ENCODE measurements at places on chromosomes 7 and 10. TPM values are rescaled to one million over a fixed set of nuclear protein-coding genes. Genes with fewer than 3 reads are reported as not detected.
A peak's percentile ranks its signal among the peaks of the same experiment; 100 is the strongest.

Gene PNLIP
- total RNA-seq, result not detected

Gene CTAGE6
- total RNA-seq, result 1.2 TPM

Gene AUTS2
- total RNA-seq, result 3.8 TPM

Gene MMP21
- 0.18 TPM for total RNA-seq

Gene LBX1
- not detected for total RNA-seq

- no peak for DNase-seq
- H3K36me3 ChIP-seq, result no peaks in the 10 kb centered on the region
- H3K4me1 ChIP-seq, result no peaks in the 10 kb centered on the region
- H3K27me3 ChIP-seq, result peaks cover 4% of the 10 kb centered on the region
Measured at GRCh38 chr10:2438248-2438939, 629.0 kb upstream of the PFKP start.

GRCh38 chr10:78975926-78976325 lies 92.8 kb upstream of the ZMIZ1 start:
- no peak overlapping the region for H3K4me3 ChIP-seq
- no peaks in the 10 kb centered on the region for H3K27me3 ChIP-seq
- peaks cover 21% of the 10 kb centered on the region for H3K4me1 ChIP-seq
- H3K27ac ChIP-seq, result no peak overlapping the region
- no peaks in the 10 kb centered on the region for H3K36me3 ChIP-seq

DNA sequence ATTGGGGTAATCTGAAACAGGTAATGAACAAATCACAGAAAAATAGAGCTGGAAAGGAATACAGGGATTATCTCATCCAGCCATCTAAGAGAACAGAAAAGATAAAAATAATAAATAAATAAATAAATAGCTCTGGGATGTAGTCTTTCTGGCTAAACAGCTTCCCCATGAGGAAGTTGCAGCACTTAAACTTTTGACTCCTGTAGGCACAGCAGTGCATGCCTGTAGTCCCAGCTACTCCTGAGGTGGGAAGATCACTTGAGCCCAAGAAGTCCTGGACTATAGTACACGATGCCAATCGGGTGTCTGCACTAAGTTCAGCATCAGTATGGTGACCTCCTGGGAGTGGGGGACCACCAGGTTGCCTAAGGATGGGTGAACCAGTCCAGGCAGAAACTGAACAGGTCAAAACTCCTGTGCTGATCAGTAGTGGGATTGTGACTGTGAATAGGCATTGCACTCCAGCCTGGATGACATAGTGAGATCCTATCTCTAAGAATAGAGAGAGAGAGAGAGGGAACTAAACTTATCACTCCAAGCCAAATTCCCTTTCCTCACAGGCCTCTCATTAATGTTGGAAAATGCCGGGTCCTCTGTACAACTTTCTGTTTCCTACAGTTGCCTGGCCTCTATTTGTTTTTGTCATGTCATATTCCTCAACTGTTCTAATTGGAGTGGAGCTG lies 61.7 kb upstream of the CDK13 start:
- H3K36me3 ChIP-seq, result no peaks in the 10 kb centered on the region
- H3K27me3 ChIP-seq, result peaks cover 2% of the 10 kb centered on the region
- no peak overlapping the region for H3K27ac ChIP-seq

- H3K4me1 ChIP-seq, result peaks cover 2% of the 10 kb centered on the region
- DNase-seq, result no peak
- no peak overlapping the region for H3K4me3 ChIP-seq
- peaks cover 4% of the 10 kb centered on the region for H3K36me3 ChIP-seq
- H3K27me3 ChIP-seq, result no peaks in the 10 kb centered on the region
Measured at GRCh38 chr10:12704488-12704887, 297.0 kb downstream of the CCDC3 start.

DNA sequence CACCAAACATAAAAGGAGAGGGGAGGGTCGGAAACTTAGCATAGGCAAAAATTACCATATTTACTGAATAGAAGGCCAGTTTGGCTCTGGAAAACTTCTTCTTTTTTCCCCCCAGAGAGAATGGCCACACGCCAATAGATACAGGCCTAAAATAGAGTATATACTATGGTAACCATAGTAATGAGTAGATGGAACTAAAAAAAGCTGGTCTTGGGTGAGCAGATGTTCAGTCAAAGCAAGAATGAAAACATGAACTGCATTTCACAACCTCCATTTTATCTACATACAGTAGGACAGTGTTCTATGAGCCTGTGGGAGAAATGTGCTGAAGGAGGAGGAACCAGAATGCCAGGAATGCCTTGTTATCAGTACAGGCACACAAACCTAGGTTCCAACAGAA lies 141.7 kb upstream of the SEMA3A start:
- peaks cover 2% of the 10 kb centered on the region for H3K27me3 ChIP-seq
- no peak overlapping the region for H3K27ac ChIP-seq
- no peaks in the 10 kb centered on the region for H3K4me1 ChIP-seq
- H3K36me3 ChIP-seq, result no peaks in the 10 kb centered on the region
- H3K4me3 ChIP-seq, result no peak overlapping the region

DNA sequence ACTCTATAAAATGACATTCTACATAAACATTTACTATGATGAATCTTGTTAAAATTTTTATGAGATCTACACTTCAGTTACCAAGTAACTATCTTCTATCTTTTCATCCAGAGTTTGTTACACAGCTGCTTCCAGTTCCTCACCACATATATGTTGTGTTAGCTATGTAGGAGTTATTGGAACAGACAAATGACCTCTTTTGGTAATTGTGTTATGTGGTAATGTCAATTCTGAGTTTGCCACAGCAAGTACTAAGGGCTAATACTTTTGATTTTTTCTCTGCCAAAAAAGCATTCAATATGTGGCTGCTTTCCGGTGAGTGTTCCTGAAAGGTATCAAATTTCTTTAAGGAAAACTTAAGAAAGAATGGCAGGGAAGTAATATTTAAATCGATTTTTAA lies 573.9 kb upstream of the PCDH15 start:
- no peak overlapping the region for H3K27ac ChIP-seq
- H3K36me3 ChIP-seq, result no peaks in the 10 kb centered on the region
- DNase-seq, result no peak
- H3K27me3 ChIP-seq, result no peaks in the 10 kb centered on the region

GRCh38 chr10:131788386-131788785 lies 112.4 kb upstream of the PPP2R2D start:
- no peak overlapping the region for H3K27ac ChIP-seq
- H3K4me3 ChIP-seq, result no peak overlapping the region
- peaks cover 4% of the 10 kb centered on the region for H3K27me3 ChIP-seq
- peaks cover 2% of the 10 kb centered on the region for H3K4me1 ChIP-seq
- DNase-seq, result no peak

- no peak overlapping the region for H3K27ac ChIP-seq
- H3K4me3 ChIP-seq, result no peak overlapping the region
- H3K36me3 ChIP-seq, result no peaks in the 10 kb centered on the region
- DNase-seq, result no peak
- H3K4me1 ChIP-seq, result no peaks in the 10 kb centered on the region
Measured at GRCh38 chr7:80732630-80733029, 94.2 kb downstream of the CD36 start.

GRCh38 chr10:117483056-117483590 lies 59.4 kb upstream of the EMX2 start:
- no peaks in the 10 kb centered on the region for H3K36me3 ChIP-seq
- peaks cover 16% of the 10 kb centered on the region for H3K27me3 ChIP-seq
- DNase-seq, result no peak
- H3K27ac ChIP-seq, result no peak overlapping the region
- no peak overlapping the region for H3K4me3 ChIP-seq

GRCh38 chr10:122198631-122199030 lies 72.5 kb upstream of the BTBD16 start:
- no peaks in the 10 kb centered on the region for H3K4me1 ChIP-seq
- H3K27me3 ChIP-seq, result peaks cover 8% of the 10 kb centered on the region
- H3K27ac ChIP-seq, result no peak overlapping the region
- no peaks in the 10 kb centered on the region for H3K36me3 ChIP-seq

DNA sequence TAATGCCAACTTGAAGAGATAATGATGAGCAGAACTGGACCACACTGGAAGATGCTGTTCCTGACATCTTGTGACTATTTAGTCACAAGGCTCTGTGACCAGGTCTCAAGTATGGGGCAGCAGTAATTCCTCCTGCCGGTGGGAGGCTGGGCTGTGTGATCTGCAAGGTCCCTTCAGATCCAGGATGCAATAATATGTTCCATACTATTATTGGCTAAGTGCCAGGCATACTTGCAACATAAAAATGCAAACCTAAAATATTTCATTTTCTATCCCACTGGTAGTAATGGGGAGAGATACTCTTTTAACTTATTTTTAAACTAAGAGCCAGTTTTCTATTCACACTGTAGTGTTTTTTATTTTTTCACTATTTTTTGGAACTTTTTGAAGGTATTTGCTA lies 171.5 kb downstream of the CYP26A1 start:
- H3K4me3 ChIP-seq, result no peak overlapping the region
- H3K4me1 ChIP-seq, result no peaks in the 10 kb centered on the region
- H3K27me3 ChIP-seq, result peaks cover 16% of the 10 kb centered on the region
- no peaks in the 10 kb centered on the region for H3K36me3 ChIP-seq

- no peaks in the 10 kb centered on the region for H3K36me3 ChIP-seq
- no peaks in the 10 kb centered on the region for H3K27me3 ChIP-seq
- H3K4me1 ChIP-seq, result no peaks in the 10 kb centered on the region
Measured at GRCh38 chr10:126283307-126283706, 105.0 kb downstream of the ADAM12 start.

- no peaks in the 10 kb centered on the region for H3K36me3 ChIP-seq
- no peaks in the 10 kb centered on the region for H3K4me1 ChIP-seq
- no peak overlapping the region for H3K27ac ChIP-seq
- H3K27me3 ChIP-seq, result peaks cover 24% of the 10 kb centered on the region
- no peak for DNase-seq
- no peak overlapping the region for H3K4me3 ChIP-seq
Measured at GRCh38 chr7:107726356-107727130, 17.4 kb upstream of the CBLL1 start.

GRCh38 chr7:43904533-43905208 lies 1.7 kb downstream of the URGCP start:
- no peak overlapping the region for H3K27ac ChIP-seq
- peak overlapping the region; percentile 95 for H3K4me3 ChIP-seq
- peaks cover 5% of the 10 kb centered on the region for H3K36me3 ChIP-seq
- no peak for DNase-seq
- peaks cover 56% of the 10 kb centered on the region for H3K4me1 ChIP-seq

- H3K4me1 ChIP-seq, result peaks cover 81% of the 10 kb centered on the region
- peak overlapping the region; percentile 100 for H3K27ac ChIP-seq
- peak overlapping the region; percentile 100 for H3K4me3 ChIP-seq
- peaks cover 20% of the 10 kb centered on the region for H3K36me3 ChIP-seq
Measured at GRCh38 chr10:112375721-112376395, 1.9 kb downstream of the ACSL5 start.

Measured in naive thymus-derived CD8-positive, alpha-beta T cell (primary cell).